ENCODE measurements at places on chromosomes 4 and X.
A peak's percentile ranks its signal among the peaks of the same experiment; 100 is the strongest.

GRCh38 chrX:148609515-148610327, 109.3 kb downstream of the AFF2 start:
- DNase-seq, result no peak

DNA sequence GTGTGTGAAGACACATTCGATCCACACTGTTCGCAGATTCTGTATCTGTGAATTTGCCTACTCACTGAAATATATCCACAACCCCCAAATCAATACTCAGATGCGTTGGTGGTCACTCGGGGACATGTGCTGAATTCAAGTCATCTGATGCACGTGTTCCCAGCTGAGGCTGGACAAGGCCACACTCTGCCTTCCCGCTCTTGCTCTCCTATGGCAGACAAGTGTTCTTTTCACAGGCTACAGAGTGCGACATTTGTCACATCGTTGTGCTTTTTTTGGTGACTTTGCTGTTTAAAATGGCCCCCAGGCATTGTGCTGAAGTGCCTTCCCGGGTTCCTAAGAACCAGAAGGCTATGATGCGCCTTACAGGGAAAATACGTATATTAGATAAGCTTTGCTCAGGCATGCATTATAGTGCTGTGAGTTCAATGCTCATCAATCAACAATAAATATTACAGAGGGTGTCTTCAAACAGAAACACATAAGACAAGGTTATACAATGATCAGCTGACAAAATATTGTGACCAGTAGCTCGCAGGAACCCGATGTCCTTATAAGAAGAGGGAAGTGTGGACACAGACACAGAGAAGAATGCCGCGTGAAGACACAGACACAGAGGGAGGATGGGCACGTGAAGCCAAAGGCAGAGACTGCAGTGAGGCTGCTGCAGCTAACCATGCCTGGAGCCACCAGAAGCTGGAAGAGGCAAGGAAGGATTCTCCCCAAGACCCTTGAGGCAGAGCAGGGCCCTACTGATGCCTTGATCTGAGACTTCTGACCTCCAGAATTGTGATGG, 42.0 kb downstream of the IRF2 start:
- no peak for DNase-seq

DNA sequence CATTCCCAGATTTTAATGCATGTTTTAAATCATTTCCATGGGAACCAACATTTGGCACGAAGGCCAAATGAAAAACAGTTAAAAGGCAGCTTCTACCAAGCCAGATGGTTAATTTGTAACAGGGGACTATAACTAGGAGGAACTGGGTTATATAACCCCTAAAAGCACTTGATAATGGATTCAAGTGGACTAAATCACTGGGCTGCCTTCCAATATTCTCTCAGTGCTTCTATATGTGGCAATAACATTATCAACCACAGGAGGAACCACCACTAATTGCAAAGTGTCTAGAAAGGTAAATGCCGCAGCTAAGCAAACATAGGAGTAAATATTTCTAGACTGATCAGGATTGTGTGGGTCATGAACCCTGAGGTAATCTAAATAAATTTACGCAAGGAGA, 391.5 kb downstream of the UBE2NL start:
- DNase-seq, result no peak

DNA sequence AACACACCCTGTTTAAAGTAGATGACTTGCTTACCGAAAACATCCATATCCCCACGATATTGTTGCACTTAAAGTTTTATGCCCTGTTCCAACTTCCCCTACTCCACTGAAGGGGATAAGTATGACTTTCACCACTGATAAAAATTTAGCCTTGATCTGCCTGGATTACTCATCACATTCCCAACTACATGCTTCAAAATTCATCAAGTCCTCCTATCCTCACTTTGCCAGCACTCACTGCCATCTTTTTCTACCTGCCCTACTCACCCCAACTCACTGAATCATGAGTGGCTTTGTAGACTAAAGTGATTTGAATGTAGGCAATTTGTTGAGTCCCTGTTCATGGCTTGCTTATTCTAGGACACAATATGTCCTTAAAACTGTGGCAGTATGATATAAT, 12.2 kb upstream of the GPRIN3 start:
- DNase-seq, result no peak

DNA sequence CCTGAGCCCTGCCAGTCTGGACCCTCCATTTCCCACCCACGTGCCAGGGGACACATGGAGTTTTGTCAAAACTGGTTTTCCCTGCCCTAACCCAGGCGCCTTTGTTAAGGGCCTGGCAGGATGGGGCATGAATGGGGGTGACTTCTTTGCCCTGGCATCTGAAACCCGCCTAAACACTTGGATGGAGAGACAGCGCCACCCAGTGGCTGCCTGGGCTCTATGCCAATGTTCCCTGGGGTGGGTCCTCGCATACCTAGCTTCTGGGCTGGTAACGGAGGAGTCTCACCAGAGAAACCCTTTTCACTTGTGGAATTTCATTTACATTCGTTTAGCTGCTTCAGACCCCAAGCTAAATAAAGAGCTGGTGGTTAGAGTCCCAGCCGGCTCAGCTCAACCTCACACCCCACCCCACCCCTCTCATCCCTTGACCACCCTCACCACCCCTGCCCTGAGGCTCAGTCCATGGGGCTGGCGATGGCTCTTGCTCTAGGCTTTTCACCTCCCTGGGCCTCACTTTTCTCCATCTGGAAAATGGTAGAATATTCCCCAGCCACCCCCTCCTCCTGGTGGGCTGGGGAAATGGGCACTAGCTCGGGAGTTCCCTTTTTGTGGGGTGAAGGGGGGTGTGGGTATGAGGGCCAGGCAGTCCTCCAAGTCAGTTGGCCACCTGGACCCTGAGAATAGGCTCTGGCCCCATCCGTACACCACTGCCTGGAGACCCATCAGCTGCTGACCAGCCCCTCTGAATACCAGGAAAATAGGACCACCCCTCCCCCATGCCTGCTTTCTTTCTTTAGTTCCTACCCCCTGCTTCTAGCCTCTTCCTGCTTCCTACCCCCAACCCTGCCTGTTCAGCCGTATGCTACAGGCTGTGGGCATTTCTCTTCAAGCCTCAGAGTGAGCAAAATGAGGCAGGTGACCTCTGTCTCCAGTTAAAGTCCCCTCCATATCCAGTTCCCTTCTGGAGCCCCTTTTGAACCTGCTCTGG, 57.1 kb upstream of the PJA1 start:
- DNase-seq, result peak; percentile 58

GRCh38 chr4:170884969-170885570, 795.3 kb upstream of the AADAT start:
- DNase-seq, result no peak

- DNase-seq, result peak; percentile 31
These were observed at the start of gene BANK1 for GRCh38 chr4:101790521-101791181. BANK1 (plus strand) TSS chr4:101790730; CDS start chr4:101790881, 151 bp downstream.

GRCh38 chrX:141642979-141643378, 53.5 kb downstream of the SPANXA2 start:
- DNase-seq, result no peak

DNA sequence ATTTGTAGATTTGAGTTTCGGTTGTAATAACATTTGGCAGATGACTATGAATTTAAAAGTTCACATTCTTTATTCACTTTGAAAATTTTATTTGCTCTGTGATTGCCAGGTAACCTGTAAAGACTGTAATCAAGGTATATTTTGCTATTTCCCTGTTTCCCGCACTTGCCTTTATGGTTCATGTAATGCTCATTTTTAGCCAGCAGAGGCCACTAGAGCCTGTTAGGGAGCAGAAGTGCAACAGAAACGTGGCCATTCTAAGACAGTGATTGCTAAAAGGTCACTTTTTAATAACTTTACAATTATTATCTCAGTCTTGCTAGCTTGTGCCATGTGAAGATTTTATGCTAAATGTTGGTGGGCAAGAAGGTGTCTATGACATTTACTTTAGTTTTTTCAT, 12.4 kb downstream of the YIPF6 start:
- DNase-seq, result no peak

DNA sequence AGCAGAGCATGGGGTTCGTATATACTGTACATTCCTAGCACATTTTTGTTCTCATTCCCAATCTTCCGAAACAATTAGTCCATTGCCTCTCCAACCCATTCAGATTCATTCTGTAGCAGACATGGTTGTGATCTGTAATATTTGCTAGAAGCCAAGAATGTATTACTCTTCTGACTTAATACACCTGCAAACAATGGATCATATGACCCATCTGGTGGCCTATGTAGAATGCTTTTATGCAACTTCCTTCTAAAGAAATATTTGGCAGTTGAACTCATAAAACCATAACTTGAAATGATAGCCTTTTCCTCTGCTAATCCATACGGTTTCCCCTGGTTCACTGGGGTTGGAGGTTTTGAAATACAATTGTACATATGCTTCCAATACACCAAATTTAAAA, 32.8 kb upstream of the SGMS2 start:
- no peak for DNase-seq

GRCh38 chr4:67327245-67328017, 217.9 kb downstream of the CENPC start:
- DNase-seq, result peak; percentile 20

DNA sequence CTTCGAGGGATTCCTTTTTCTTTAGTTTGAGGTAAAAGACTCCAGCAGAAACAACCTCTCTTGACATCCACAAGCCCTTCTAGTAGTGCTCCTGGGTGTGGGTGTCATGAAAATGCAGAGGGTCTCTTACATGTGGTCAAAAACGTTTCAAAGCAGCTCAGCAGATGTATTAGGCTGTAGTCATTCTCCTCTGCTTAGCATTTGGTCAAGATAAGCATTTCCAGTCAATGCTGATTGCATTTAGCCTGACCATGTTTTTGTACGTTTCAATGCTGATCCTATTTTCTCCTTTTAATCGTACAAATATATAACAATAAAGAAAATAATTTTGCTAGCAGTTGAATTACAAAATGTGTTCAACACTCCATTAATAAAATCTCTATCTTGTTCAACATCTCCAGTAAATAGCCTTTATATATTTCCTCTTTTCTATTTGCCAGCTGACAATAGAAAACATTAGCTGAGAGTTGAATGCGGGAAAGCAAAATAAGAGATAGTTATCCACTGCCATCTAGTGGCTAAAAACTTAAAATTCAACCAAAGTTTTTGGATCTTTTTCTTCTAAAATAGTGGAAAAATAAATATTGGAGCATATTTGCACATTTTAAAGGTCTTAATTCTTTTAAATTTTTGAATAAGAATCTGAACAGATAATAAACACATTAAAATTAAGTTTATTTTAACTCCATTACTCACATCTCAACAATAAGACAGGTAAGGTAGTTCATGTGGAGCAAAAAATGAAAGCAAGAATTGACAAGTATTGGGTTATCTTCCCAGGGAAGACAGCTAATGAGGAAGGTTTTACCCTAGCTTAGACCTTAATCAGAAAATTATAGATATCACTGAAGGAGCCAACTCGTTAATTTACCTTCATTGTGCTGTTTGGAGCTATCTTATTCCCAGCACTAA, 15.2 kb upstream of the PACRGL start:
- DNase-seq, result no peak

DNA sequence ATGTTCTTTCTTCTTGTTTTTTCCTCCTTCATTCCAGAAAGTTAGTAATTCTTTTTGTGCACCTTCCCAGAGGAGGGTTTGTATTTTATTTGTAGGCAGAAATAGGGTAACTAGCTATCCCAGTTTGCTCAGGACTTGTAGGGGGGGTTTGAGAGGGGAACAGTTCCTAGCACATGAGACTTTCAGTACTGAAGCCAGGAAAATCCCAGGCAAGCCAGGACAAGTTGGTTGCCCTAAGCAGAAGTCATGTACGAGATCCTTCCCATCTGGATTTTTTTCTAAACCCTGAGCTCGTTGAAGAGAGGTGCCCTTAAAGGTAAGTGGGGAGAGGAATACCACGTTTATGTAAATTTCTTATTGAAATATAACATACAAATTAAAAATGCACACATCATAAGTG, 15.6 kb upstream of the TAB3 start:
- DNase-seq, result no peak

DNA sequence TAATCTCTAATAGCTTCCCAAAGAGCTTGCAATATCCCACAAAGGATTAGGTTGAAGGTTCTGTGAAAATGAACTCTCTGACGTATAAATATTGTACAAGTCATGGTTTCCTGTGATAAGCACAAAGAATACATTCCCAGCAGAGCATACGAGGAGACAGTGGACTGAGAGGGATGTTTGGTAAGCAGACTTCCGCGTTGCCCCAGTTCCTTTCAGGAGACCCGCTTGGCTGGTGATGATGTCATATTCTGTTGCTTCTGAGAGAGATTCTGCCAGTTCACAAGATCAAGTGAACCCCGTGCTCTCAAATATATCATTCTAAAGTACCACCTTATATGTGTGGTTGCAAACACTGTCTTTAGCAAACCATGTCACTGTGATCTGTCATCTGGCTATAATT, 323.9 kb upstream of the CASK start:
- no peak for DNase-seq

DNA sequence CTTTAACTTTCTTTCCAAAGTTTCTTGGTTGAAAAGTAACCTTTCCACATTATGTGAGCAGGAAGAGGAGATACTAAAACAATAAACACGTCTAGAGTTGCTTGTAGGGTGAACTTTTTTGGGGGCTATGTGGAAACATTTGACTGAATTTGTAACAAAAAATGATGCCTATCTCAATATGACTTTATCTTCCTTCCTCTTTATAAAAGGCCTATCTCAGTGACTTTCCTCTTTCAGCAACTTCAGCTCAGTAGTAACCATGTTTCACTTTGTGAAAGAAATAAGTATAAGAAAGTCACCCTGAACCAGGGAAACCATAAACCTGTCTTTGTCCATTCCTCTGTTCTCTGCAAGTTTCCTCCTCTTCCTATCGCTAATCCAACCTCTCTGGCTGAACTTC, 124.7 kb upstream of the TMEM164 start:
- no peak for DNase-seq

- DNase-seq, result no peak
These were observed 44.9 kb downstream of the SH3RF1 start for GRCh38 chr4:169225812-169226211.

GRCh38 chr4:186104114-186104889, at the start of gene FAM149A:
FAM149A (plus strand) TSS chr4:186104704.
- DNase-seq, result no peak

DNA sequence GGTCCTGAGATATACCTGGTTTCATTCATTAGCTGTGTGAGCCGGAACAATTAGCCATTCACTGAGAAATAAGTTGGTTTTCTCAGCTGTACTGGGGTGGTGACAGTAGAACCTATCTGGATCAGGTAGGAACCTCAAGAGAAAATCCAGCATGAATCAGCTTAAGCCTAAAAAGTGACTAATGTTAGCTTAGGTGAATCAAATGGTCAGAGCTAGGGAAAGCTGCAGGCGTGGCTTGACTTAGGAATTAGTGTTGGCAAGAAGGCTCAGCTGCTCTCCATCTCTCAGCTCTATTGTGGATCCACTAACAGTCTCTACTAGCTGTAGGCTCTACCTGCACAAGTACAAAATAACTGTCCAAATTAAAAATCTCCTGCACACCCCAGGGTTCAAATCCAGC, 1025.5 kb downstream of the RAB28 start:
- no peak for DNase-seq

GRCh38 chr4:176794651-176795050, 1.9 kb upstream of the VEGFC start:
- no peak for DNase-seq

- no peak for DNase-seq
These were observed 7.1 kb upstream of the MAPK10 start for GRCh38 chr4:86366920-86367319.

DNA sequence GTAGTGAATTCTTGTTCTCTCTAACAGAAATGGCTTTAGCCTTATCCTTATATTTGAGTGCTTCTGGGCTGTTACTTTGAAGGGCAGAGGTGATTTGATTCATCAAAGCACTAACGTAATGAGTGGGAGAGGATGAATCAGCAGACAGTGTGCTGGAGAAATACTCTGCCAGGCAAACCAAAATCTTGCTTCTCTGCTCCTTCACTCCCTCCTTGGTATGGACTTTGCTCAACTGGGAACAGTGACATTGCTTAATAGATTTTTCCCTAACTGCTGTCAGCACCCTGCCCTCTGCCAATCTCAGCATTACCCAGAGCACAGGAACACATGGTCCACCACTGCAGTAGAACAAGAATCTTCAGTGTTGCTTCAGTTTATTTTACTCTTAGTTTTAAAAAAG, 56.0 kb downstream of the PDLIM5 start:
- DNase-seq, result no peak
